Urothelium cell line (cell line): ENCODE measurements at places on chromosomes 16 and 17.

- no peak for DNase-seq
Observed at GRCh38 chr16:75345711-75346110, 87.6 kb downstream of the CFDP1 start.

- DNase-seq = peak; percentile 54
Observed at GRCh38 chr16:59573528-59574271, 839.6 kb upstream of the GOT2 start.

GRCh38 chr16:69632828-69633227 lies 67.1 kb downstream of the NFAT5 start:
- DNase-seq = no peak

DNA sequence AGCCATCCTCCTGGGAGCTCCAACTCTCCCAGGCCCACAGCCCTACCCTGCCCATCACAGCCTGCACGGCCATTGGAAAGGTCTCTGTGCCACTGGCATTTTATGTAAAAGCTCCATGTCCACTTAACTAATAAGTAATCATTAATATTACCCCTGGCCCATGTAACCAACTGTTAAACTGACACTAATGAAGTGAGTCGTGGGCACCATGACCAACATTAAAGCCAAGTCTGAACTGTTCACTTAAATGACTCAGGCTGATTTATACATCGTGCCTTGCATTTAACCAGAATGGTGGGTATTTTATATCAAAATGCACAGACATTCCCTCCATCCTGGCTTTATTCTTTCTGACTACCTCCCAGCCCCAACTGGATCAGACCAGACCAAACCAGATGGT lies 229.3 kb downstream of the SOX9 start:
- DNase-seq = no peak

GRCh38 chr16:86317813-86318650 lies 192.3 kb upstream of the FOXF1 start:
- no peak for DNase-seq
